Chondrocyte (in vitro differentiated cells): ENCODE measurements at places on chromosomes 2 and 18. TPM values are rescaled to one million over a fixed set of nuclear protein-coding genes. Genes with fewer than 3 reads are reported as not detected.

DNA sequence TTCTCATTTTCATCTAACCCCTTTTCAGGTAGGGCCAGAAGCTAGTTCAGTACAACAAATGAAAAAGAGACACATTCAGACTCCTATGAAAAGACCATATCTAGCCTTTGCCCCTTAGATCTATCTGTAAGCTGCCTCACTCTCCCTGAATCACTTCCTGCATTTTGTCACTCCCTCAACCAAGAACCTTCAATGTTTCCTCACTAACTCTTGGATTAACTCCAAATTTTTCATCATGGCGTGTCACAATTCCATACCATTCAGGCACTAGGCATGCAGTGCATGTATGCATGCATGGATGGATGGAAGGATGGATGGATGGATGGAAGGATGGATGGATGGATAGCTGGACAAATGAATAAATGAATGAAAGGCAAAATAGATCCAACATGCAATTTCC, 356.9 kb downstream of the TNS1 start:
- DNase-seq, result no peak

Gene DTNA
- total RNA-seq, result 3.7 to 5.8 TPM (median 3.7 TPM) in 3 replicates

DNA sequence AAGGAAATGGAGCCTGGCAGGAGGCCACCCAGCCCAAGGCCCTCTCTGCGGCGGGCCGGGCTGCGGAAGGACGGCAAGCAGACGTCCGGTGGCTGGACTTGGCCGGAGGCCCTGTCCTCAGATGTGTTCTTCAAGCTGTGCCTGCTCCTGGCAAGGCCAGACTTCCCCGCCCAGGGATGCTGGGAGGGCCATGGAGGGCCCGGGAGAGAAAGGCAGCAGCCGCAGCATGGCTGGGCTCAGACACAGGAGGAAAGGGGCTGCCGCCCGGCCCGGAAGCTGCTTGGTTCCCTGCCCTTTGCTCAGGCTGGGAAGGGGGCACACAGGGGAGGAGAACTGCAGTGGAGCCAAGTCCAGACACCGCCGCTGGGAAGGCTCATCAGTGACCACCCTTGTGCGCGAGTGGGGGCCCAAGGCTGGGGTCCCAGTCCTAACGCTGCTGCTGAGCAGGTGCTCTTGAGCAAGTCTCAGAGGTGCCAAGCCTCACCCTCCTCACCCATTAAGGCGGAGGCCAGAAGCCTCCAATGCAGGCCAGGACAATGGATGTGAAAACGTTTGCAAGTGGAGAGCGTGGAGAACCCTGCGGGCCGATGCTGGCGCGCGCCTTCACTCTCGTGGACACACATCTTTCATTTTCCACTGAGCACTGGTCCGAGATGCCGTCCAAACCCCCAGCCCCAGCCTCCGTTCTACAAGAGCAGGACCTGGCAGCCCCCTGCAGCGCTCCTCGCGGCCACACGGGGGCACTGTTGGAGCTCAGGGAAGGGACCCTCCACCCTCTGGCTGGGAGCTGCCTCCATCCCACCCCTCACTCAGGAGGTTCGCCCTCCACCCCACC, 7.9 kb downstream of the CROCC2 start:
- DNase-seq, result no peak

DNA sequence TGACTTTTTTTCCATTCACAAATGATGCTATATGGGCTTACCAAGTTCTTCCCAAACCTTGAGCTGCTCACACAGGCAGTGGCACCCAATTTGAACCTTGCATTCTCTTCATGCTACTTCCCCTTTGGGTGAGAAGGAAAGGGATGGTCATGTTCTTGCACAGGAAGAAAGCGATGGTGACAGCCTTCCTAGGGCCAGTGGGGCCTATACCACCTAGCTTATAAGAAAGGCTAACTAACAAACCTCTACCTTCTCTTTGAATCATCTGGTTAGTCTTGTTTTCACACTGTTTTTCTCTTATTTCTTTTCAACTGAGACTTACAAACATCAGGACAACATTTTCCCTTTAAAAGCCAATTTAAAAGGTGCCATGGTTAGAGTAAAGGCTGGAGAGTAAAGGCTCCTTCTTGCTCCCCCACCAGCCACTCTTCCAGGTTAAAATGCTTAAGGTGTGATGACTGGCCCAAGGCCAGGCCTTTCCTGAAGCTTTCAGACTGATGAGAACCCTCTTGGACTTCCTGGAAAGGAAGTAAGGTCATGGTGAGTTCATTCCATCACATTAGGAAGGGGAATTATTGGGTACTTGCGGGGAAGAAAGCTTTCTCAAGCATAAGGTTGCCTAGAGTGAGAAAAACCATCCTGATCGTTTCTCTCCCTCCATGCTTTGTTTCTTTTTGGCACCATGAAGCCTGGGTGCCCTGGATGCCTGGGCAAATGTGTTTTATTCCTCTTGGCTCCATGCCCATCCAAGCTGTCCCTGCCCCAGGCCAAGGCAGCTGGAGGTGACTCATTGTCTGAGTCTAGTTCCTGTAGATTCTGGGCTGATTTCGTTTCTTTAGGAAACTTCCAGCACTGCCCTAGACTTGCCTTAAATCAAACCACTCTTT, 41.4 kb upstream of the ITGB6 start:
- no peak for DNase-seq

Gene LRRC30
- not detected in 3 replicates for total RNA-seq

DNA sequence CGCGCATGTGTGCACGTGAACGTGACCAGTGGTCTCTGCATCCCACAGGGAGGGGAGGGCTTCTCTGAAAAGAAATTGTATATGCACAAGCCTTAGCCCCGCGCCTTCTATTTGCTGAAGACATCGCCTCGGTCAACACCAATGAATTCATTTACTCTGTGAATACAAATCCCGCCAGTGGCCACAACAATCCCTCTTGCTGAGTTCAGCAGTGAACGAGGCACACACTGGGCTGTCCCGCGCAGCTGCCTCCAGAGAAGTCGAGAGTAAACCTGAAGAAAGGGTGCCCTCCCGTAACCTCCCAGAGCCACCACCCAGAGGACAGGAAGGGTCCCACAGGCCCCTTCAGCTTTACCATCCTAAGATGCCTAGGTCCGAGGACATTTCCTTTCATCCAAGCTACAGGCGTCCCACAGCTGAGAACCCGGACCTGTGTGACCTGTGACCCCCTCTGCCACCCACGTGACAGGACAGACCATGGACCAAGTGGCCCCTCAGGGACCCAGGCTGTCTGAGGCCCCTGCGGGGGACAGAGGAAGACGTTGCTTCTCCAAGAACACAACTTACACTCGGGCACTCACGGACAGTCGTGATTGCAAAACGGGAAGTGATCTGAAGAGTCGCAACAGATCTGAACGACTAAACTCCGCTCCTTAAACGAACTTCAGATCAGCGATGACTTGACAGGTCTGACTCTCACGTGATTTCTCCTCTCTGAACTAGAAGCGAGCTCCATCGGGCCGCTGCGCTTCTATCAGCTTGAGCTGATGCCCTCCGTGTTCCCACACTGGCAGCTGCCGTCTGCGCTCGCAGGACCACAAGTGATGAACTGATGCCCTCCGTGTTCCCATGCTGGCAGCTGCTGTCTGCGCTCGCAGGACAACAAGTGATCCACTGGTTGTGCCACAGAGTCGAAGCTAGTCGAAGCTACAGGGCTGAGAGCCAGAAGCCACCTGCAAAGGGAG, 92.7 kb downstream of the ZNF516 start:
- DNase-seq, result no peak

DNA sequence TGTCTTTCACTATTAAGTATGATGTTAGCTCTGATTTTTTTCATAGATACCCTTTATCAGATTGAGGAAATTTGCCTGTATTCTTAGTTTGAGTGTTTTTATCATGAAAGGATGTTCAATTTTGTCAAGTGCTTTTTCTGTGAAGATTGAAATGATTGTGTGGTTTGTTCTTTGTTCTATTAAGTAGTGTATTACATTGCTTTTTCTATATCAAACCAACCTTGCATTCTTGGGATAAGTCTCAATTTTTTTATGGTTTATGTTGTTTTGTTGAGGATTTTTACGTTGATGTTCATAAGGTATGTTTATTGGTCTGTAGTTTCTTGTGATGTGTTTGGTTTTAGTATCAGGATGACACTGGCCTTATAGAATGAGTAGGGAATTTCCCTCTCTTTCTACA, 19.1 kb downstream of the PDK1 start:
- no peak for DNase-seq

Gene UGT1A8
- total RNA-seq, result not detected in 3 replicates

Gene RPIA
- 8.6 to 9.0 TPM (median 8.9 TPM) in 3 replicates for total RNA-seq

DNA sequence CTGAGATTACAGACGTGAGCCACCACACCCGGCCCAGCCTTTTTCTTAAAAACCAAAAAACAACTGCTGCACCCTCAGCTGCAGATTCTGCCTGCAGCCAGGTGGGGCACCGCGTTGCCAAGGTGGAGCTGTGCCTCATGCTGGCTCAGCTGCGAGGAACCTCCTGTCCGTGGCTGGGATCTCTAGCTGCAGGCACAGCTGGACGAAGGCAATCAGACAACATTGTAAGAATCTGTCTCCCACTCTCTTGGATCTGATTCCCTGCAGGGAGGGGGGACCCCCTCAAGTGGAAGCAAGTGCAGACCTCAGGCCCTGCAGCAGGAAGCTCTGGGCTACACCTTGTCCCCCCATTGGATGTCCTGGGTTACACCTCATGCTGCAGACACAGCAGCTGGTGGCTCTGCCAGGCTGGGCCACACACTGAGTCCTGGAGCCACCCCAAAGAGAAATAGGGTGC, 24.1 kb downstream of the CIDEA start:
- DNase-seq, result no peak

Gene CXCR1
- total RNA-seq, result not detected in 3 replicates

GRCh38 chr2:62119311-62119974, 76.5 kb upstream of the B3GNT2 start:
- no peak for DNase-seq

- no peak for DNase-seq
These were observed 112.2 kb downstream of the CEP192 start for GRCh38 chr18:13103366-13103765.

- DNase-seq, result peak; percentile 59
These were observed 42.5 kb downstream of the SDC1 start for GRCh38 chr2:20182241-20182931.

DNA sequence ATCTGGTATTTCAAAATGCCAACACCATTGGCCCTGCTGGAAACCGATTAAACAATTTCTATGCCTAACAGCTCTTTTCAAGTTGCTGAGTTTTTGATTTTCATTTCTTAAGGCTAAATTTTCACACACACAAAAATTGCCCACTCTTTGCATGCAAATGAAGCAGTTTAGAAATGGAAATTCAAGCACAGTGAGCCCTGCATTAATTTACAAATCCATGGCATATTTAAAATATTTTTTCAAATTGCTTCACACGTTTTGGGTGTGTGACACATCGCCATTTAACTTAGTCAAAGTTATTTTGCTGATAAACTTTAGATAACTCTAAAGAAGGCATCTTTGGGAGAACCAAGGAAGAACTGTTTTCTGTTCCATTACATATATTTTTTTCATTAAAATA, 184.8 kb downstream of the TXNL1 start:
- no peak for DNase-seq

Gene FBXO48
- total RNA-seq, result 0.55 to 0.63 TPM (median 0.62 TPM) in 3 replicates

DNA sequence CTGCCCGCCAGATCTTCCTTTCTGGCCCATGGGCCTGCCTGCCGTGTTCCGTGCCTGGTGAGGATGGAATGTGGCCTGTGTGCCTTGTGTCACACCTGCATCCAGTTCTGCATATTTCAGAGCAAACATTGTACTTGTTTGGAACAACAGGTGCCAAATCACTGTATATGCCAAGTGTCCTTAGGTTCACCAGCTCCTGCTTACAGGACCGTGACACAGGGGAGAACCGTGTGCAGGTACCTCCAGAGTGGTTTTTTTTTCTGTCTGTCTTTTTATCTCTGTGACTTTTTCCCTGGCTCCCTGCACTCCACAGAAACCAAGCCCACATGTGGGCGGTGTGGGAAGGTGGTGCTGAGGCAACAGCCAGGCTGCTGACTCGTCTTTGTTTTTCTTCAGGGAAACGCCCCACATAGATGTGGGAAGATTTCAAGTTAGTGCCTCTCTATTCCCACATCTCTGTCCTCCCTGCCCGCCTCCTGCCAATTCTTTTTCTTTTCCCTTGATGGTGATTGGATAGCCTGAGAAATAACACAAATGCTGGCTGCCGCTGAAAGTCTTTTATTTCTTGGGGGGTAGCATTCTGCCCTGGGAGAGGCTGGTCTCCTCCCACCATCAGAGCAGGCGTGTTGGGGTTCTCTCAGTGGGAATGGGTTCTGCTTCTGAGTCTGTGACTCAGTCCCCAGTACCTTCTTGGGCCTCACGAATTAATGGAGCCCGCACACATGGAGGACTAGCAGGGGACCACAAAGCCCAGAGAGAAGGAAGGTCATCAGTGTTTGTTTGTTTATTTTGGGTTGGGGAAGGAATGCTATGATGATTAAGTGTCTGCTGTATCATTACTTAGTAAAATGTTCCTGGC, 21.4 kb downstream of the GRHL1 start:
- DNase-seq, result no peak

GRCh38 chr18:3183103-3183717, 36.6 kb downstream of the MYOM1 start:
- no peak for DNase-seq

- no peak for DNase-seq
These were observed 9.3 kb downstream of the SF3B1 start for GRCh38 chr2:197425550-197425949.

Gene CROCC2
- not detected in 3 replicates for total RNA-seq

DNA sequence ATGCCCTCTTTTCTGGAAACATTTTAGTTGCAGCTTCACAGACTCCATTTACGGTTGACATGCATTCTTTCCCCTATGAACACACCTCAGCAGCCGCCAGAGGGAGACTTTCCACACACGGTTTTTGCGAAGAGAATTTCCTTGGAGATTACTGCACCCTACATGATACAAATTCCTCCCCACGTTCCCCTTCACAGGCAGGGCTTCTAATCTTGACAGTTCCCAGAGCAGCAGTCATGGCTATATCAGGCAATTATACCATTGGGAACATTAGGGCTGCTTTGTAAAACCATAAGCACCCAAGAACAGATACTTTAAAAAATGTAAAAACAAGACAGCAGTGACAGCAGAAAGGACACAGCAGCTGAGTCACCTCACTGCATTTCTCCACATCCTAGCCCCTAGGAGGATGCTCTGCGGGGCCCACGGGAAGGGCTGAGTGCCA, 253.8 kb downstream of the TGIF1 start:
- no peak for DNase-seq

Gene FAM237A
- total RNA-seq, result not detected in 3 replicates

Gene SIX2
- total RNA-seq, result 35.0 to 93.2 TPM (median 35.1 TPM) in 3 replicates

- DNase-seq, result no peak
These were observed 49.0 kb downstream of the FAM168B start for GRCh38 chr2:131044075-131044756.

GRCh38 chr2:98713332-98714015, 17.5 kb downstream of the MGAT4A start:
- no peak for DNase-seq

- DNase-seq, result no peak
These were observed 77.0 kb upstream of the PDE1A start for GRCh38 chr2:182503886-182504285.
